Trophoblast cell (in vitro differentiated cells and primary cell): ENCODE measurements at places on chromosomes 3 and 15.

GRCh38 chr3:152834776-152835600 lies at the start of gene P2RY1:
TSS of gene P2RY1 (plus strand) at chr3:152835131. CDS start at chr3:152835783, 652 bp downstream.
- peak; percentile 15 for DNase-seq

DNA sequence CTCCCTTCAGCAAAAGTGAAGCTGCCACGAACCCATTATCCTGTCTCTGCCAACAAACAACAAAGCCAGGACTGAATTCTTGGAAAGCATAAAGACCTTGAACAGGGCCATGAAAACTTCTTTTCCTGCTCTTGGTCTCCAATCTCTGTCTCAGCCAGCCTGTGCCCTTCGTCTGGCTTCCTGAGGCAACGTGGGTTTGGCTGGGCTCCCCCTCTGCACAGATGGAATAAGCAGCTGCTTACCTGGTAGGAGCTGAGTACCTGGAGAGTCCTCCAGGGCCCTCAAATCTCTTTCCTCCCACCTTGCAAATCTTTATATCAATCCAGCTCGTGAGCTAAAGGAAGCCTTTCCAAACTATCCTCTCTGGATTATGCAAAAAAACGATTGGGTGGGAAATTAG lies 97.6 kb upstream of the PSMD6 start:
- DNase-seq, result no peak

- no peak for DNase-seq
Observed at GRCh38 chr3:3771567-3771966, 27.7 kb upstream of the LRRN1 start.

DNA sequence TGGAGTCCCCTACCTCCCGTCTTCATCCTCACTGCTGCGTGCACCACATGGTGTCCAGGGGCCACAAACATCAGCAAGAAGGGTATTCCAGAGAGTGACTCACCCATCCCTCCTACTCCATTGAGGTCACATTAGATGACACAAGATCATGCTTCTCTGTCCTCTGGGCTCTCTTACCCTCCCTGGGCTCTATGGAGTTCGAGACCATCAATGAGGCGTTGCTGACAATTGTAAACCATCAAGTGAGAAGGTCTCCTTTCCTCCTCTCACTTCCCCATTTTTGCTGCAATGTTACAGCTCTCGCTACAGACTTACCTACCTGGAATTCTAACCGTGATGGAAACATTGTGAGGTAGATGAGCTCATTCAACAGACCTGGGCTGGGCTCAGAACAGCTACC lies 51.7 kb downstream of the HMCES start:
- no peak for DNase-seq

DNA sequence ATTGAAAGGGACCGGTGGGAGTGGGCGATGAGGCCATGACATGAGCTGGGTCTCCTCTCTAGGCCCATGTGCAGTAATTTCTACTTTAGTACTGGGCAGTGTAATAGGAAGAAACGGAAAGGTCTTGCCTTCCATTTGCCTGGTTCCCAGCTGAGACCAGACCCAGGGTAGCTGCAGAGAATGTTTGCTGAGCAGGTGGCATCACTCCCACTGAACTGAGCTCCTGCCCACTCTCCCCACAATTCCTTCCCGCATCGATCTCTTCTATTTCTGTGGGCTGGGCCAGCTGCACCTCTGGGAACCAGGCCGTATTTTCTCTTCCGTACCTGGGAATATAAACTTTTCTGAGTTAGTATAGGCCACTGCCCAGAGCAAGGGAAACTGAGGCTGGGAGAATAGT lies 15.8 kb downstream of the ESYT3 start:
- DNase-seq, result no peak

DNA sequence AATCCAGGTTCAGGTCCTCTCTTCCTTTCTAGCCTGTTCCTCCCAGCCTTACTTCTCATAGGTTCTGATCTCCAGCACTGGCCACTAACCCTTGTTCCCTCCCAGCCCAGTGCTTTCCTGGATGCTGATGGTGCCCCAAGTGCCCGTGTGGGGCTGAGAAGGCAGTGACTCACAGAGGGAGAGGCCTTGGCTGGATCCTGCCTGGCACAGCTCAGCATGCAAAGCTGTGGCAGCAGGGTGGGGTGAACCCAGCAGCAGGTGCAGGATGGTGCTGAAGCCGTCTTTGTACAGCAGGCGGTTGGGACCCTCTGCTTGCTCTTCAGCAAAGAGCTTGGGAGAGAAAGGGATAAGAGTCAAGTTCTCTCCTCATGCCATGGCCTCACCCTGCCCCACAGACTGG lies 7.6 kb downstream of the LPCAT4 start:
- DNase-seq, result no peak

- DNase-seq, result no peak
Observed at GRCh38 chr3:197541756-197542539, 13.8 kb downstream of the BDH1 start.

DNA sequence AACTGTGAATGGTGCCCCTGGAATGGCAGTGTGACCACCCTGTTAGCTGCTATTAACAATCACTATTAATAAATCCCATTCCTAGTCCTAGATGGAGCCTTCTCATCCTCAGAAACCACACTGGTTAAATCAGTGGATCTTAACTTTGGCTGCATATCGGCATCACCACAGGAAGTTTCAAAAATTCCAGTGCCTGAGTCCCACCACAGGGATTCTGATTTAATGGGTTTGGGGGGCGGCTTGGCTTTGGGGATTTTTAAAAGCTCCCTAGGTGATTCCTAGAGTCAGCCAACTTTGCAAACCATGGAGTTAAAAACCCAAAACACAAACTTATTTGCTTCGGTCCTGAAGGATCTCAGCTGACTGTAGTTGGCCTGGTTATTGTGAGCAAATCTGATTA lies 3.1 kb downstream of the FAM107A start:
- no peak for DNase-seq

DNA sequence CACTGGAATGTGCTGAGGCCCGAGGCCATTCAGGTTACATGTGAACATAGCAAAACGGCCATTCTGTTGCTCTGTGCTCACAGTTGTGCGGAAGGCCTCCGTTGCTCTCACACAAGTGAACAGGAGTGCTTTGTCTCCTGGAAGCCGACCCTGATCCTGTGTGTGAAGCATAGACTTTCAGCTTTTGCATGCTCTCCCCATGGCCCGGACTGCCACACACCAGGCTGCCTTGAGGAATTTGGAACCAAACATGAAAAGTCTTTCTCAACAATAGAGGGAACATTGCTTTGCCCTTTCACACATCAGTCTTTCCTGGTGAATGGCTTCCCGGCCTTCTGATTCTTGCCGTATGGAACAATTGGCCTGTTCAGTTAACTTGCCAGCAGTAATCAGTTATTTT lies 154.8 kb upstream of the LRIG1 start:
- no peak for DNase-seq

GRCh38 chr3:11076711-11077110 lies 77.6 kb upstream of the HRH1 start:
- DNase-seq, result no peak

- DNase-seq, result no peak
Observed at GRCh38 chr3:52429031-52429430, 15.9 kb downstream of the SEMA3G start.
